ENCODE measurements at places on chromosomes 1 and 21.
A peak's percentile ranks its signal among the peaks of the same experiment; 100 is the strongest.

DNA sequence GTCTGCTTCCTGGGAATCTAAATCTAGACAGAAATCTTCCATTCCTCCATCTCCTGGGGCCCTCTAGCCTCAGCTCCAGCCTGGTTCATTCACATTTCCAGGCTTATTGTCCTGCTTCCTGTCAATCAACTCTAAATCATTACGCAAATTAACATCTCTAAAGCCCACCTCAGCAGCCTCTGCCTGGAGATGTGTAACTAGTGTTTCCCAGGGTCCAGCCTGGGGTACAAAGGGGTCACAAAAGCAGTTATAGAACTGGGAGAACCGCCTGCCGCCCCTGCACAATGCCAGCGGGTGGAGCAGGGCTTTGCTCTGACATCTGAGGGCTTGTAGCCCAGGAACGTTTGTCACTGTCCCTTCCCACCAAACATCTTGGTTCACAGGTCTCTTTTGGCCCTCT is 373.5 kb downstream of the RRAGC start:
- DNase-seq, result no peak

DNA sequence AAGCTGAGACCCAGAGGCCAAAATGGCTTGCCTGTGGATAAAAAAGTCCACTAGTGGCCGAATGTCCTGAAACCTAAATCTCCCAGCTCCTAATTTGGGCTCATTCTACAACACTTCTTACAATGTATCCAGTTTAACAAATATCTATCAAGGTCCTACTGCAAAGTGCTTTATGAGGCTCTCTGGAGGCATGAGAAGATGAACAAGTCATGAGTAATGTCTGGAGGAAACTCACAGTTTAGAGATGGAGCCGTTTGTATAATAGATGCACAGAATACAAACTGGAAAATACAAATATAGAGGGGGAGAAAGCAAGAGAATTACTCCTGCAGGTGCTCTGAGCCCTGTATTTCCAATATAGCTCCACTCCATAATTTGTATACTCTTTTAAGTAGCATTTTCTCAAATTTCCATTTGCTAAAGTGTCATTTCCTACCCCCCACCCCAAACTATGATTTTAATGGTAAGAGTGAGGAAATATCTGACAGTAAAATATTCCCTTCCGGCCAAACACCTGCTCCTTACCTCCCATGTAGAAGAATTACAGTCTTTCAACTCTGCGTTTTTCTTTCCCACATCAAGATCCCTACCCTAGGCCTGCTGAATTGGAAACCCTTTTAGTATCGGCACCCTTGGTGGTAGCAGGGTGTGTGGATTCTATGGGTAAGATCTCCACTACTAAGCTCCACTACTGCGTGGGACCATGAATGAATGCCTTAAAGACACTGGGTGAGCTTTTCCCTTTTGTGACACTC is 3.3 kb upstream of the ADAMTS5 start:
- no peak for DNase-seq

GRCh38 chr1:26787381-26787705 is 407 bp upstream of the PIGV start:
- peak; percentile 65 for DNase-seq

GRCh38 chr1:109570414-109570813 is 22.0 kb downstream of the GNAI3 start:
- DNase-seq, result no peak

DNA sequence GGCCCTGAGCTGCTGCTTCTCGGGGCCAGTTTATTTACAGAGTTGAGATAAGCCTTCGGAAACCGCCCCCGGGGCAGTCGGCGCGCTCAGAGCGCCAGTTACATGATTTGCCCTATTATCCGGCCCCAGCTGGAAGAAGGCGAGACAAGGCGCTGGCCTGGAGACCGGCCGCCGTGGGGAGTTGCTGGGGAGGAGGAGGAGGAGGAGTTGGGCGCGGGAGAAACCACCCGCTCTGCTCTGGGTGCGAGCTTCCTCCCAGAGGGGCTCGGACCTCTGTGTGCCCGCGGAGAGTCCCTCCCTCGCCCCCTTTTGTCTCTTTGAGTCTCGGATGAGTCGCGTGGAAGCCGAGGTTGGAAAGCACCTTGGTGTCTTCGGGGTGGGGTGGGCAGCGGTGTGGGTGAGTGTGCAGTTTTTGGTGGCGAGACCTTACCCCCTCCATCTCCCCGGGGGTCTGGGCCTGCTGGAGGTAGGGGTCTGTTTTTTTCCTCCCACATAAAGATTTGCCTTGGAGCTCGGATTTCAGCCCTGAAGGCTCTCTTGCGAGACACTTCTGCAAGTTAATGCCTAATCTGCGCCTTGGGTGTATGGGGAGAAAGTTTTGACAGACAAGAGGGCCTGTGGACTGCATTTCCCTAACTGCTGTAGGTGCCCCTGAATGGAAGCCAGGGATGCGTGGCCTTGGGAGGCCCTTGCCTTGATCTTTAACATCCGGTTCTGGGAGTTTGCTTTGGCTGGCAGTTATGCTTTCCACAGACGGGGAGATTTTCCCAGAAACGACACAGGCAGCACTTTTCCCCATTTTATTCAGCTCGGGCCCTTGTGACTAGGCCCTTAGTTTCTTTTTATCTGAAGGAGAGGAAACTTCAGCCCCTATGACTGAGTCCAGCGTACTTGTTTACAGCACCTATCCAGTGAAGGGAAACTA is 80.0 kb downstream of the NDUFS5 start:
- DNase-seq, result peak; percentile 63

- no peak for DNase-seq
These were observed 53.3 kb downstream of the TOR1AIP2 start for GRCh38 chr1:179824265-179824664.

DNA sequence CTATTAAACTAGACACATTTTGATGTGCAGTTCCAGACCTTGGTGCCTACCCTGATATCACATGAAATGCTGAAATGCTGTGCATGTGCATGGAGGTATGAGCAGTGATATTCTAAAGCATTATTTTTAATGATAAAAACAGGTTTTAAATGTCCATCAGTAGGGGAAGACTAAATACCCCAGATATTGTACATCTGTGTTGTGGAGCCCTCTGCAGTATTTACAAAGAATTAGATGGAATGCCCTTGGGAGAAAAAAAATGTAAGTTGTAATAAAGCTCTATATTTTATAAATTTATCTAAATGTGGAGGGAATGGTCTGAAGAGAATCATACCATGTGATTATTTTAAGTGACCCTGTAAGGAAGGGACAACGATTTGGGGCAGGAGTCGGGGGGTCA is 39.1 kb upstream of the IGSF5 start:
- DNase-seq, result peak; percentile 18

DNA sequence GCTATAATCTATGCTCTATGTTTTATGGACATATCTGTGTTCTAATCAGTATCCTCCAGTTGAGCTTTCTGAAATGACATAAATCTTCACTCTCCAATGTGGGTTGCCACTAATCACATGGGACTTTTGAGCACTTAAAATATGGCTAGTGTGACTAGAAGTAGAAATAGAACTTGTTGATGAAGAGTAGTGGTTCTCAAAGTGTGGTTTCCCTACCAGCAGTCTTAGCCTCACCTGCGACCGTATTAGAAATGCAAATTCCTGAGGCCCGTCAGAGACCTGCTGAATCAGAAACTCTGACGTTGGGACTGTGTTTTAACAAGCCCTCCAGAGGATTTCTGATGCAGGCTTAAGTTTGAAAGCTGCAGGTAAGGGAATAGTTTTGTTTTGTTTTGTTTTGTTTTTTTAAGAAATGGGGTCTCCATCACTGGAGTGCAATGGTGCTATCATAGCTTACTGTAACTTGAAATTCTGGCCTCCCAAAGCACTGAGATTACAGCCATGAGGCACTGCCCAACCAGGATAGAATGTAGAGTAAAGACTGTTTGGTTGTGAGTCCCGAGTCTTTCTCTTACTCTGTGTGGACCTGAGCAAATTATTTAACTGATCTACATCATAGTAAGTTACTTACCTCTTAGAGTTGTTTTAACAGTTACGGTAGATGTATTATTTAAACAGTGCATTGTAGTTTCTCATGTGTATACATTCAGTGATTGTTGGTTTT is 21.7 kb downstream of the GLRX2 start:
- DNase-seq, result no peak

GRCh38 chr1:203448521-203449061 is 27.0 kb upstream of the PRELP start:
- DNase-seq, result no peak

GRCh38 chr1:30274173-30274970 is 449.0 kb downstream of the MATN1 start:
- no peak for DNase-seq

DNA sequence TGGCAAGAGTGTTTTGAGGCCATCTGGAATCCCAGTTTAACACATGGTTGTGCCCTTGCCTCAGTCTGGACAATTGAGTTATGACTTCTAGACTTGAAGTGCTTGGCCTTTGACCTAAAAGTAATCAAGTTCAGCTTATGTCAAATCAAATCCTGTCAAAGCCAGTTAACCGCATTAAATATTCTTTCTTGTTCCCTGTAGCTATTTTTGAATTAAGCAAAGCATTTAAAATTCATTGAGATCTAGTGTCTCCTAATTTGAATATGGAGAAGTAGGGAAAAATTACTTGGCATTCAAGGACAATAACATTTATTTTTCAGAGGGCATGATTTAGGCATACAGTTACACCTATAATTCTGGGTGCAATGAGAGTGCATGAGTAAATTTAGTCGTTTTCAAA is 32.1 kb downstream of the MDM4 start:
- DNase-seq, result no peak

DNA sequence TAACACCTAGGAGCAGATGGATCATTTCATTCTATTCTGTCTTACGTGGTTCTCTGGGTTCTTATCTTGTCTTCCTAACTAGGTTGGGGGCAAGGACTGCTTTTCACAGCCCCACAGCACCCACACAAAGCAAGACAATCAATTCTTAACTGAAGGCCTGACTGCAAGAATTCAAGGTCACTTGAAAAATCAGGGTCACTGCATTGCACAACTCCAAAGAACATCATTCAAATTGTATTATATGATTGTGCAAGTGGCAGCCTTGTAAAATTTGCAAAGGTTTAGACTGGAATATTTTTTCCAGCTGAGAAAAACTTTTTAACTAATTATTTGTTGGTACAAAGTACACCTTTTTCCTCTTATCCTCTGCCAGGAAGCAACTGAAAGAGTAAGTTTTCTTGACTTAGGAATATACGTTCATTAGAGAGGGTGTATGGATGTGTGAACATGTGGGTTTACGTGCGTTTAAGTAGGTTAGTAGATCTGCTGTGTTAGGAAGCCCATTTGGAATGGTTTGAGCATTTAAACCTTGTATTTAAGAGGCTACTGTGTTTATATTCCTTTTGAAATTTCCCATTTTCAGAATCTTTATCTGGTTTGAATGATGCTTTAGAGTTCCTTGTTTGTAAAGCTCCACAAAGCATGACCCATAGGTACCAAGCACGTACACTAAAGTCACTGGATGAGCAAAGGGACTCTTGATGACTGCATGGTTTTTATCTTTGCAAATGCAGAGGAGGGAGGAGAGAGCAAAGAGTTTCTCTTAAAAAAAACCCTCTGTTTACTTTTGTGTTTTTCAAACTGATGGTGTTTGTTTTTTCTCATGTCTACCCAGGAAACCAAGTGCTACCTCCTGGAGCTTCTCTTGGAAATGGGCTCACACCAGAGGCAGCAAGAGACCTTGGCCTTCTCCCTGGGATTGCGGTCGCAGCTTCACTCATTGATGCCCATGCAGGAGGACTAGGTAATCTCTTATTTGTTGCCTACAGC is 214.9 kb downstream of the FGGY start:
- DNase-seq, result no peak

Measured in myocyte (in vitro differentiated cells).